Occipital lobe (tissue), 3 donors: ENCODE measurements at places on chromosomes 3 and 15. TPM values are rescaled to one million over a fixed set of nuclear protein-coding genes. Genes with fewer than 3 reads are reported as not detected.

The BNC1 gene
- 0.16 TPM for total RNA-seq

The C3orf70 gene
- total RNA-seq = 26.8 TPM

The MAGEL2 gene
- 1.7 TPM for total RNA-seq

The C3orf49 gene
- not detected for total RNA-seq

The MTFMT gene
- 16.1 TPM for total RNA-seq

GRCh38 chr3:100796556-100796955, 87.3 kb downstream of the TFG start:
- DNase-seq = no peak

DNA sequence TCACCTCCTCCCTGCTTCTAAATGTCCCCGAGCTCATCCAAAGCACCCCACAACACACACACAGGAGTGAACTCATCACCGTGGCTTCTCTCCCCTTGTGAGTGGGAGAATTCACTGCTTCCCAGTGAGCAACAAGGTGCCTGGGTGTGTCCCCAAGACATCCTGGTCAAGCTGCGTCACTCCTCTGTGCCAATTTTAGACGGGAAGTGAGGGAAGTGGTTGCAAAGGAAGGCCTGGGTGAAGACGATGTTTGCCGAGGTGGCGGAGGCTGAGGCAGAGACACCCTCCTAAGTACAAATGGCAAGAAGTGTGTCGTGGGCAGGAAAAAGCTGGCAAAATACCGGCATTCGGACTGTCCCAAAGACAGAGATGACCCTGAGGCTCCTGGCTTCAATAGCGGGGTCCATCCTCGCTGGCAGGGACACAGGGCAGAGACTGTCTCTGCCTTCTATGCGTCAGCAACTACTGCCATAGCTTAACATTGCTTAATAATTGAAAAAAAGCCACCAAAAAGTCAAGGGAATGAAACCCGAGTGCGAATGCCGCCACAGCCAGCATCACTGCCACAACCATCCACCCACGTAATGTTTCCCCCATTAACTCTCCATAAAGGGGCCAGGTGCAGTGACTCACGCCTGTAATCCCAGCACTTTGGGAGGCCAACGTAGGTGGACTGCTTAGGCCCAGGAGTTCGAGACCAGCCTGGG, 72.8 kb downstream of the VGLL4 start:
- no peak for DNase-seq

- no peak for DNase-seq
Observed at GRCh38 chr15:62437753-62438152, 272.7 kb upstream of the C2CD4B start.

DNA sequence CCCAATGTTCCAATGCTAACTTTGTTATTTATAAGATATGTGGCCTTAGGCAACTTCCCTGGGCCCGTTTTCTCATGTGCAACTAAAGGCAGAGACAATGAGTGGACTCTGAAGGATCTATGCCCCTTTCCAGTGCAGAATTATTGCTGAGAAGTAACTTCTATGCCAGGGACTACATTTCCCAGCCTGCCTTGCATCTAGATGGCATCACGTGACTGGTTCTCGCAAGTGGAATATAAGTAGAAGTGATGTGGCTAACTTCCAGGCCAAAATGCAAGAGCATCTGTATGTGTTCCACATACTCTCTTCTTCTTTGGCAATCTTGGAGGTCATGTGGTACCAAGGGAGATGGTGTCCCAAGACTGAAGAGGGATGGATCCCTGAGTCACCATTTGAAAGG, 674.4 kb downstream of the NTRK3 start:
- no peak for DNase-seq

- DNase-seq = no peak
Observed at GRCh38 chr3:155604126-155604525, 140.7 kb downstream of the PLCH1 start.

DNA sequence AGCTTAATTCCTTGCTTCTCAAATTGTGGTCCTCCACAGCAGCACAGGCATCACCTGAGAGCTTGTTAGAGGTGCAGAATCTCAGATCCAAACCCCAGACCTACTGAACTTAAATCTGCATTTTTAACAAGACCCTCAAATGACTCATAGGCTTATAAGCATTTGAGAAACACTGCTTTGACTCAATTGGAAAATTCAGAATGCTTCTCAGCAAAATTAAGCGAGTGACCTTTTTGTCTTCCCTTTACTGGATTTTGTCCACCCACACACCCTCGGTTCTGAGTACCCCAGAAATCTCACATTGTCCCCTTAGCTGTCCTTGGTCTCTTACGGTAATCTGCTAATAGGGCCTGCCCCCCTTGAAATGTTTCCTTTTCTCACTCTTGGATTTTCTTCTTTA, 17.9 kb downstream of the CD80 start:
- no peak for DNase-seq
